ENCODE measurements at places on chromosomes 5 and 9.

- DNase-seq, result no peak
Measured at GRCh38 chr9:75588808-75589207, 301.7 kb upstream of the PCSK5 start.

- peak; percentile 67 for DNase-seq
Measured at GRCh38 chr9:108412755-108413154, 443.0 kb downstream of the ACTL7B start.

GRCh38 chr5:51495672-51496071, 112.4 kb downstream of the ISL1 start:
- DNase-seq, result no peak

- no peak for DNase-seq
Measured at GRCh38 chr9:106887066-106887465, 24.1 kb downstream of the ZNF462 start.

DNA sequence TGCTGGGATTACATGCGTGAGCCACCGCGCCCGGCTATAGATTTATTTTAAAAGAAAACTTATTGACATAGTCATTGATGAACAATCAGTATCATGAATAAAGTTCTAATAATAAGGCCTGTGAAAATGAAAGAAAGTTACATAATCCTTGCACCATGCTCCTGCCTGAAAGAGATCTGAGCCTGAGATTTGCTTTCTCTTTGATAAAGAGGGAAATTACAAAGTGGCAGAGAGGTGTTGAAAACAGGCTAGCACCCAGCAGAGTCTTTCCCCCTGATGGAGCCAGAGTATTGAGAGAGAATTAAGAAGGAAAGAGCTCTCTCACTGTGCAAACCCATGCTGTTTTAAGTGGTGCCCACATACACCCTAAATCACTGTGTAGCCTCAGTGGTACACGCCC, 37.2 kb downstream of the SLC6A7 start:
- DNase-seq, result no peak

Measured in WTC11 (cell line).